ENCODE measurements at places on chromosomes 12 and 14.

DNA sequence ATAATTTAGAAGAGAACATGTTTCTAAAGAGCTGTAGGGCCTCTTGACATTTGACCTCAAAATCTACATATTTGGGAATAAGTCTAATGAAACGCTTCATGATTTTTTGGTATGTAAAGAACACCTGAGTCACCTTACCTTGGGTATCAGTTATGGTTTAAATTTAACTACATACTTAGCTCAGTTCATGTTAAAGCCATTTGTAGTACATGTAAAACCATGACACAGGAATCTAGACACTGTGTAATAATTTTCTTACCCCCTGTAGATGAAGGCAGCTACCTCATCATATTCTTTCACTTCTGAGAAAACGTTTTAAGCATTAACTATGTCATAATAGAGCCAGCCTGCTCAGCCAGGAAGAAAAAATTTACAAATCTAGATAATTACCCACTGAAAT lies 105.8 kb upstream of the CPNE8 start:
- peak; percentile 33 for DNase-seq

- no peak for DNase-seq
Measured at GRCh38 chr12:86290615-86291014, 34.4 kb upstream of the MGAT4C start.

DNA sequence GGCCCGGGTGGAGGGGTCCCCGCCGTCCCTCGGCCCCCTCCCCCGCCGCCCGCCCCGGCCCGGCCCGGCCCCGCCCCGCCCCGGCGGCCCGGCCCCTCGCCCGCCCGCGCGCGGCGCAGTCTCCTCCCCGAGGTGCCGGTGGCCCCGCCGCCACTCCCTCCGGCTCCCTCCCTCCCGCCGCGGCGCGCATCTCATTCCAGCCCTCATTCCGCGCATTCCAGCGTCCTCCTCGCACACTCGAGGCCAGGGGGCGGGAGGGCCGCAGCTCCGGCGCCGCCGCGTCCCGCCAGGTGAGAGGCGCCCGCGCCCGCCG lies at the start of gene TEAD4:
TSS of gene TEAD4 (plus strand) at position 206 of the 313 bp plus-strand sequence.
- DNase-seq = peak; percentile 98

DNA sequence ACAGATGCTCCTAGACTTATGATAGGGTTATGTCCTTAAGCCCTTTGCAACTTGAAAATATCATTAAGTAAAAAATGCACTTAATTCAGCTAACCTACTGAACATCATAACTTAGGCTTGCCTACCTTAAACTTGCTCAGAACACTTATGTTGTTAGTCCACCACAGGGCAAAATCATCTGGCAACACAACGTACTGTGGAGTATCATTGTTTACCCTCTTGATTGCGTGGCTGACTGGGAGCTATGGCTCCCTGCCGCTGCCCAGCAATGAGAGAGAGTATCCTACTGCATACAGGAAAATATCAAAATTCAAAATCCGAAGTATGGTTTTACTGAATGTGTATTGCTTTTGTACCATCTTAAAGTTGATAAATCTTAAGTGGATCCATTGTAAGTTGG lies 105.5 kb downstream of the SOX5 start:
- peak; percentile 73 for DNase-seq

GRCh38 chr12:108751821-108752220 lies 20.5 kb upstream of the CORO1C start:
- DNase-seq = no peak

- DNase-seq = no peak
Measured at GRCh38 chr14:22388669-22389595, 200.1 kb downstream of the DAD1 start.

DNA sequence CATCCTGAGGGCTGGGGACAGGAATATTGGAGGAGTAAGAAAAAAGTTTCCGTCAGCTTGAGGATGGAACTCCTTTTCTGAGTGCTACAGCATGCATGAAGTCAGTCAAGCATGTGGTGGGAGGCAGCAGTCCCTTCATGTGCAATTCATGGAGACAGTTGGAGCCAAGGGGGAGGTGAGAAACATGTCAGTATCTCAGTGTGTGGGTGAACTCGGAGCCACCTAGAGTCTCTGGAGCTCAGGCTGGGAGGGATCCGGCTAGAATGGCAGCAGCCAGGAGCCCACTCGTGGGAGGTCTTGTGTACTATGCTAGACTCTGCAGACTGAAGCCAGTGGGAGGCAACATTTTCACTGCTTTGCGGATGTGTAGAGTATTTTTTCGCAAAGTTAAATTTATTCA lies 60.3 kb downstream of the AVPR1A start:
- DNase-seq = no peak

DNA sequence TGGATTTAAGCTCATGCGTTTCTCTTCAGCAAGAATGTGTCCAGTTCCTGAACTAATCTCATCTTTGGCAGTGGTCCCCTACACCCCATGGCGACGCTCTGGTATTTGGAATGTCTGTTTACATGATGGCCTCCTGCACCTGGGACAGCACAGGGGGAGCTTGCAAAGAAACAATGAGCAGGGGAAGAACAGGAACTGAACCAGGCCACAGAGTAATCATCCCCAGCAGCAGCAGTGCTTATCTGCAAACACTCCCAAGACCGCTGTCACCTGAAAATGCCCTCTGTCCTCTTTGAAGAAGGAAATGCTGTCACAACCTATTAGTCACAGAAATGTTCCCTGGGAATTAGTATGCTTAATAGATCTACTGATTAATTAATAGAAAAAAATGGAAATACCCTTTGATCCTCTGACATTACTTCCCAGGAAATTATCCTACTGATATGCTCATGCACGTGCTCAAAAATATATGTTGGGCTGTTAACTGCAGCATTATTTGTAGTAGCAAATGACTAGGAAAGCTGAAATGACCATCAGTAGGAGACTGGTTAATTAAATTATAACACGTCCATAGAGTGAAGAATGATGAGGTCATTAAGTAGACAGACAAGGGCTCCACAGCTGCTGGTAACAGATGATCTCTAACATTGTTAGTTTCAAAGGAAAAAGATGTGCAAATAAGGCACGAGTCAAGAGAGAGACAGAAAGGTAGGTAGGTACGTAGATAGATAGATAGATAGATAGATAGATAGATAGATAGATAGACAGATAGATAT lies 279.3 kb upstream of the FLRT2 start:
- peak; percentile 55 for DNase-seq

- DNase-seq = no peak
Measured at GRCh38 chr14:51922624-51923023, 62.2 kb downstream of the GNG2 start.

DNA sequence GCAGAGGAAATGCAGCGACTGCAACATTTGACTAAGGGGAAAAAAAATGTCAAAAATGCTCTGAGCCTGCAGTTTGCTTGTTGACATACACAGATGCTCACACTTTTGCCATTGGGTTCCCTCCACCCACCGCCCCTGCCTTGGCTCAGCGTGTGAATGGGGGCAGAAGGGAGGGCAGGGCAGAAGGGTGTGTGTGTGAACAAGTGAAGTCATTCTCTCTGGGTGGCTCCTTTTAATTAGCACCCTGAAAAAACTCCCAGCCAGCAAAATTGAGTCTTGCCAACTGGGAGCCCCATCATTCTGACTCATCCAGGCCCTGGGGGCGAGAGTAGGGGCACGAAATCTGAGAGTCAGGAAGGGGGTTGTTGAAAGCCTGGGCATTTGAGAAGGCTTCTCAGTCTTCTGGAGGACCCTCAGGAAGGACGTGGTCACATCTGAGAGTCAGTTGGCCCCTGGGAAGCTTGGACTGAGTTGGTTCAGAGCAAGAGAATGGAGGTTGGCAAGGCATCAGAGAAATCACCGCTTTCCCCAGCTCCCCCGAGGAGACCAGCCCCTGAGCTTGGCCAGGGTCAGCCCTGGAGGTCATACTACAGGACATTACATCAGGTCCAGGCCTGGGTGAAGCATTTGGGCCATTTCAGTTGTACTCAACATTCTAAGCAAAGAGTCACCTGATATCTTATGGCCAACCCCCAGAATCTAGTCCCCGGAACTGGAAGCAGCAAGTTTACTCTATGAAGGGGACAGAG lies 22.7 kb upstream of the KRT78 start:
- no peak for DNase-seq

GRCh38 chr14:92874962-92875661 lies 47.8 kb upstream of the CHGA start:
- no peak for DNase-seq

- no peak for DNase-seq
Measured at GRCh38 chr14:91397965-91398591, 19.5 kb downstream of the CCDC88C start.

- peak; percentile 97 for DNase-seq
Measured at GRCh38 chr12:63805704-63806672, 26.3 kb downstream of the RXYLT1 start.

- peak; percentile 92 for DNase-seq
Measured at GRCh38 chr14:104976198-104977007, 1.8 kb downstream of the AHNAK2 start.

GRCh38 chr12:124520907-124521306 lies 46.5 kb downstream of the NCOR2 start:
- DNase-seq = no peak

- DNase-seq = peak; percentile 48
Measured at GRCh38 chr14:25050269-25051150, 563 bp upstream of the STXBP6 start.

- no peak for DNase-seq
Measured at GRCh38 chr12:25745281-25745680, 192.2 kb upstream of the LMNTD1 start.

- no peak for DNase-seq
Measured at GRCh38 chr12:108798551-108799221, 58.7 kb downstream of the SSH1 start.

DNA sequence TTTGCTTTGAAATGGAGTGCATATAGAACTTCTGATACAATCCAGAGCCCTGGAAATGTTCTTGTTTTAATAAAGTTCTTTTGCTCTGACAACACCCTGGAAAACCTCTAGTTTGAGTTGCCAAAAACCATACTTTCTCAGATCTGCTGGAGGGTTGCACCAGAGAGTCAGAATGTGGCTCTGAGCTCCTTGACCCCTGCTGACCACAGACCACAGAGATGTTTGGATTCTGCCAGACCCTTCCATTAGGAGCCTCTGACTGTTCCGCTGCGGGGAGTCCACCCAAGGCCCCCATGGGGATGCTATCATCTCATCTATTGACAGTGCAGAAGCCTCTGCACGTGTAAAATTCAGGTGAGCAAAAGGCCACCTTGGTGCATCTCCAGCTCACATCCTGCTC lies 332.6 kb downstream of the GLT1D1 start:
- no peak for DNase-seq

GRCh38 chr12:7937833-7938506 lies 2.0 kb upstream of the SLC2A3 start:
- no peak for DNase-seq

DNA sequence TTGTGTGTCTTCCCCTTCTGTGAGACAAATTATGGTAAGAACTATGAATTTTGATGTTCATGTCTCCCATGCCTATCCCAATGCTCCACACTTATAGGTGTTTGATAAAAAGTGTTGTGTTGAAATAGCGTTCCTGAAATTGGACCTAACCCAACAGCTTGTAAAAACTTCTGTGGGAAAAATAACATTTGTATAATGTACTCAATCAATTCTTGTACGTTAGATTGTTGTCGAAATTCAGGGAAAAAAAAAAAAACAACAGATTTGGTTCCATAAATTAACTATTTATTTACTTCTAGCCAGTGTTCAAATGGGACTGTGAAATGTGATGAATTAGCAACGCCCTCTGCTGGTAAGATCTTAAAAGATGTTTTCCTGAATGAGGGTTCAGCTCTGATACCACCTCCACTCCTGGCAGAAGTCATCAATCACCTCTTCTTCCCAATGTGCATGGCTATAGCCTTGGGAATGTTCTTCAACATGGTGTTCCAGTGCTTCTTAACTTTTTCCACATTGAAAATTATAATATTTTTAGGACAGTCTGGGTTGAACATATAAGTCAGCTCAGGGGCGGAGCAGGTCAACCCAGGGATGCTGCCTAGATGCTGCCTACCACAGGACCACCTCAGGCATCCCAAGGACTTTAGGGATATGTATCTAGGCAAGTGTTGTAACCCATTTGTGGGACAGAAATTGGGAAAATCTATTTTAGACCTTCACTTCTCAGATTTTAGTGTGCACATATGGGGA lies 170.6 kb downstream of the OTOGL start:
- peak; percentile 78 for DNase-seq

DNA sequence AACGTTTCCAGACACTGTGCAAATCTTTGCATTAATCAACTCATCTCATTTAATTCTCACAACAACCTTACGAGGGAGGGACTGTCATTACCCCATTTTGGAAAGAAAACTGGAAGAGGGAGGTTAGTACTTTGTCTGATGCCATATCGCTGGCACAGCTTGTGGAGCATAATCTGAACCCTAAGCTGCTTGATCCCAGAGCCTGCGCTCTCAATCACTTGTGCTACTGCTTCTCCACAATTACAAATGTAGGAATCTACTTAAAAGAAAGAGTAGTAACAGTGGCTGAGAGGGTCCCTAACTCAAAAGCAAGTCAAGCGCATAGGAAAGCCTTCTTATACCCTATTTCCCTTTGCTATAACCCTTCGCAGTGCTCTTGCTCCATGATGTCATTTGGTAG lies 3.2 kb downstream of the EFS start:
- DNase-seq = no peak

GRCh38 chr12:41101806-41102205 lies 86.3 kb upstream of the PDZRN4 start:
- DNase-seq = no peak

DNA sequence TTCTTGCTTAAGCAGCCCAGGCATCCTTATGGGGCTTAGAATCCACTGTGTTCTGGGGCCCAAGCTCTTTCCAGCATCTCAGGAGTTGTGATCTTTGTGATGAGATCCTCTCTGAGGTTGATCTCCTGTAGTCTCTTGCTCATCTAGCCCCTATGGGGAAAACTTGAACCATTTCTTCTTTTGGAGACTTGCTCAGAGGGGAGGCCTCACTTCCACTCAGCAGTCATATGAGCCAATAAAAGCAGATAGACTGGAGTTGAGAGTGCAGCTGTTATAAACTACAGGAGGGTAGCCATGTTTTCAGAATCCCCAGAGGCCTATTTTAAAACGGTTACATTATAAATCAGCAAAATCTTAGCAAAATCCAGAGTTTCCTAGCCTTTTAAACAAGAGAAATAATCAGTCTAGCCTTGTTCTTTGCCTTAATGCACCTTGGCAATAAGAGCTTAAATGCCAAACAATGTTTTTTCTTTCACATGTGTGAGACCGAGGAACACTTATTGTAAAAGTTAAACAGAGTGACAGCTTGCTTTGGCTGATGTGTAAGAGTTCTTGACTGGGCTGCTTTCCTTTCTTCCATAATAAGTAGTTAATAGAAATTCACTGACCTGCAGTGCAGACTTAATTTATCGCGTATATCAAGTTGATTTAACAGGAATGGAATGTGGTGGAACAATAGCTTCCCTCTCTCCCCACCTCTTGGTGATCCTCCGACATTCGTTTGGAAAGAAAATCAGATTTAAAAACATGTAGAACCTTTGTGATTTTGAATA lies 168.3 kb downstream of the NEDD1 start:
- no peak for DNase-seq

DNA sequence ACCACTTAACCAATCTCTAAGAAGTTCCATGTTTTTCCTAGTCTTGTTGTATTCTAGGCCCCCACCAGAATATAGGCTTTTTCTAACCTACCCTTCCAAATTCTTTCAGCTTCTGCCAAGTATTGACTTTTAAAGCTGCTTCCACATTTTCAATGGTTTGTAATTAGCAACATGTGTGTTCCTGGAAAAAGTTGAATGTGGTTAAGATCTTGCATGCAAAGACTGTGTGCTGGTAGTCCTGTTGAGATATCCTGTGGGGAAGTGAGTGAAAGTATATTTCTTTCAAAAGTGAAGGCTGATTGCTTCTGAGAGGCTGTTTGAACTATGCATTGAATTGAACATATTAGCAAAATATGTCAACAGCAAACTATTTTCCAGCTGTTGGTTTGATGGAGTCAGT lies 646 bp upstream of the OR6C4 start:
- no peak for DNase-seq
